ENCODE measurements at places on chromosomes 5 and 9.

- DNase-seq: no peak
These were observed 364.5 kb downstream of the MTRR start for GRCh38 chr5:8233479-8233878.

- DNase-seq: no peak
These were observed 599.9 kb downstream of the SEMA5A start for GRCh38 chr5:8945972-8946371.

GRCh38 chr5:37831821-37832534, 7.9 kb downstream of the GDNF start:
- DNase-seq: no peak

DNA sequence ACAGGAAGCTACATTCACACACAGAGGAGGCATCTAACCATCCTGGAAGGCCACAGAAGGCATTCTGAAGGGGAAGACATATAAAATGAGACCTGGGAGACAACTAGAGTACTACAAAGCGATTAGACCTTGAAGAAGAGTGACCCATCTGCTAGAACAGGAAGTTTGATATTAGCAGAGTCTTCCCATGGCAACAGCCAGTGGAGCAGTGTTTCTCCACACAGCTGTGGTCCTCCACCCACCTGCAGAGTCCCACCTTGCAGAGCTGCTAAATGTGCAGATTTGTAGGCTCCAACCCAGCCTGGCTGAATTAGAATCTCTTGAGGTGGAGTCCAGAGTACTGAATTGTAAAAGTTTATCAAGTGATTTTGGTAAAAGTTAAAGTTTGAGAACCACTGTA, 267.0 kb downstream of the CETN3 start:
- DNase-seq: no peak

DNA sequence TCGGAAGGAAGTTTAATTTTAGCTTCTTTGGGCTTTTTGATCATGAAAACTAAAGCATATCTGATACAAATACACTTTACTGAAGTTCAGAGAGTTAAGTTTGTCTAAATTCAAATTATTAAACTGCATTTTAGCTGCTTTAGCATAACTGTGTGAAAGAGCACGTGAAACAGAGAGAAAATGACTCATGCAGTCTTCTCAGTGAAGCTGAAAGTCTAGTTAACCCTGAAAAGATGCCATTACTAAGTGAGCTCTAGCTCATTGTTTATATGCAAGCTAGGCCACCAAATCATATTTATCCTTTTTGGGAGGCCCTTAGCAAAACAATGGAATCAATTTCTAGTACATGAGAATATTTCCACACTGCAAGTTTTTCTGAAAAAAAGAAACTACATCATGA, 27.6 kb downstream of the TPD52L3 start:
- DNase-seq: no peak
